ENCODE measurements at places on chromosomes 5 and 9.

- peak; percentile 69 for DNase-seq
Measured at GRCh38 chr5:137320056-137321045, 178.8 kb downstream of the SPOCK1 start.

- peak; percentile 45 for DNase-seq
Measured at GRCh38 chr5:59380350-59380951, 513.1 kb downstream of the PDE4D start.

DNA sequence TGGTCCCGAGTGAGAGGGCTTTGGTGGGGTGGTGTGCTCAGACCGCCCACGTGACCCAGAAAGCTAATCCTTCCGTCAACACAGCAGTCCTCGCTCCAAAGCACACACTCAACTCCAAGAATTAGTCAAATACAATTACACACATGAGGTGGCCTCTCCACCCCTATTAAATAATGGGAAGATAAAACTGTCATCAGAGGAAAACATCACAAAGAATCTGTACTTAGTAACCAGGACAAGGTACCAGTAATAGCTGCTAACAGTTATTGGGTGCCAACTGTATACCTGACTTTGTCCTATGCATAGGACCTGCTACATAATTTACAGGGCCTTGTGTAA lies 222.8 kb downstream of the HSPA4 start:
- no peak for DNase-seq

- DNase-seq, result peak; percentile 43
Measured at GRCh38 chr5:112551419-112552032, 132.4 kb upstream of the EPB41L4A start.

DNA sequence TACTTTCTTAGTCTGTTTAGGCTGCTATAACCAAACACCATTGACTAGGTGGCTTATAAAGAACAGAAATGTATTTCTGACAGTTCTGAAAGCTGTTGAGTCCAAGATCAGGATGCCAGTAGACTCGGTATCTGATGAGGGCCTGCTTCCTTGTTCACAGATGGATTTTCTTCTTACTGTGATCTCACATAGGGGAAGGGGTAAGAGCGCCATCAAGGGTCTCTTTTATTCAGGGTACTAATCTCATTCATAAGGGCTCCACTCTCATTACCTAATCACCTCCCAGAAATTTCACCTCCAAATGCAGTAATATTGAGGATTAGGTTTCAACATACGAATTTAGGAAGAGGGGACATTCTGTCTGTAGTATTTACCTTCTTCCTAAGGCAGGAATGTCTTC lies 384.0 kb upstream of the DMAC1 start:
- no peak for DNase-seq

DNA sequence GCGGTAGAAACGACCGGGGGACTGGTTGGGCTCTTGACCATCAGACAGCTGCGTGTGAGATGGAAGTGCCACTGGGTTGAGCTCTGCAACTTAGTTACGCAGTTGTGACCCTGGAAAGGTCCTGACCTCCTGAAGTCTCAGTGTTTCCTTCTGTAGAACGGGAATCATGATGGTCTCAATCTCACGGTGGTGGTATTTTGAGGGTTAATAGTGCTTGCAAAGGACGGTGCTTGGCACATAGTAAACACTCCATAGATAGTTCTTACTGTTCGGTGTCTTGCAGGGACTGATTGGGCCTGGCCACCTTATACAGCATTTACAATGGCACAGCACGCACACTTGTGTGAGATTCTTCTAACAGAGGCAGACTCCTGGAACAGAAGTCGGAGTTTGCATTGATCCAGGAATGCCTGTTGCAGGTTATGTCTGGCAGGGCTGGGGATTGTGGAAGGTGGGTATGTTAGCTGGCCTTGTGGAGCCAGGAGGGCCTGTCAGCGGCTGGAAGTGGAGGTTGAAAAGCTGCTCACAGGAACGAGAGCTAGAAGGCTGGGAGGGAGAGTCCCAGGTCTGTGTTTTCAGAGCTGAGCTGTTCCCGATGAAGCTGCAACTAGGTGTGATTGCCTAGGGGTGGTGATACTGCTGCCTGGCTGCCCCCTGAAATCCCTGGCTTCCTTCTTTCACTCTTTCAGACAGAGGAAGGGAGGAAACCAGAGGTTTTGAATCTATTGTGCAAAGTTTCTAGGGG lies 962 bp upstream of the TXN start:
- no peak for DNase-seq

DNA sequence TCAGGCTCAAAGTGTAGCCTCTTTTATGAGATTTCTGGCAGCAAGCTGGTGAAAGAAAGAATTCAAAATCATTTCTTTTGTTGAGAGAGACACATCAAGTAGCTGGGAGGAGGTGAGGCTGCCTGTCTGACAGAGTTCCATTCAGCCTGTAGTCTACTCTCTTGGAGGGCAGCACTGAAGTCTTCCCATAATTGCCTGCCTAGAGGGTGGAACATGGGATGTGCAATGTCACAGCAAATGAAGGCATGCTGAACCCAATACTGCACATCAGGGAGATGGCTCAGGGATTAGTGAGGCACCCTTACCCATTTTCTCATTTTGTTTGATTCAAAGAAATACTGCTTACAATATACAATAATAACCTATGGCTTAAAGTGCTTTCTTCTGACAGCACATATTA lies 475.7 kb downstream of the TMEM232 start:
- DNase-seq, result no peak

GRCh38 chr9:97859346-97859745 lies 6.3 kb downstream of the FOXE1 start:
- no peak for DNase-seq

- DNase-seq, result no peak
Measured at GRCh38 chr9:98641695-98642094, 67.0 kb downstream of the GABBR2 start.
